Stimulated activated memory B cell treated with anti-CD40 and anti-IgM and Interleukin-4, amounts not matched to agents 10 μg/mL and 1 μg/mL and 100 μg/mL, for 72 hours (primary cell): ENCODE measurements at places on chromosomes 3 and 15.

- H3K36me3 ChIP-seq = no peaks in the 10 kb centered on the region
- H3K4me3 ChIP-seq = no peak overlapping the region
- H3K27me3 ChIP-seq = no peaks in the 10 kb centered on the region
- no peak overlapping the region for H3K27ac ChIP-seq
- no peak for ATAC-seq
These were observed 1122.2 kb downstream of the TBL1XR1 start for GRCh38 chr3:176075046-176075445.

GRCh38 chr3:9064850-9065249, 101.6 kb upstream of the RAD18 start:
- no peak for ATAC-seq
- peaks cover 4% of the 10 kb centered on the region for H3K4me1 ChIP-seq
- peaks cover 38% of the 10 kb centered on the region for H3K27me3 ChIP-seq
- no peak overlapping the region for H3K27ac ChIP-seq
- no peak overlapping the region for H3K4me3 ChIP-seq

DNA sequence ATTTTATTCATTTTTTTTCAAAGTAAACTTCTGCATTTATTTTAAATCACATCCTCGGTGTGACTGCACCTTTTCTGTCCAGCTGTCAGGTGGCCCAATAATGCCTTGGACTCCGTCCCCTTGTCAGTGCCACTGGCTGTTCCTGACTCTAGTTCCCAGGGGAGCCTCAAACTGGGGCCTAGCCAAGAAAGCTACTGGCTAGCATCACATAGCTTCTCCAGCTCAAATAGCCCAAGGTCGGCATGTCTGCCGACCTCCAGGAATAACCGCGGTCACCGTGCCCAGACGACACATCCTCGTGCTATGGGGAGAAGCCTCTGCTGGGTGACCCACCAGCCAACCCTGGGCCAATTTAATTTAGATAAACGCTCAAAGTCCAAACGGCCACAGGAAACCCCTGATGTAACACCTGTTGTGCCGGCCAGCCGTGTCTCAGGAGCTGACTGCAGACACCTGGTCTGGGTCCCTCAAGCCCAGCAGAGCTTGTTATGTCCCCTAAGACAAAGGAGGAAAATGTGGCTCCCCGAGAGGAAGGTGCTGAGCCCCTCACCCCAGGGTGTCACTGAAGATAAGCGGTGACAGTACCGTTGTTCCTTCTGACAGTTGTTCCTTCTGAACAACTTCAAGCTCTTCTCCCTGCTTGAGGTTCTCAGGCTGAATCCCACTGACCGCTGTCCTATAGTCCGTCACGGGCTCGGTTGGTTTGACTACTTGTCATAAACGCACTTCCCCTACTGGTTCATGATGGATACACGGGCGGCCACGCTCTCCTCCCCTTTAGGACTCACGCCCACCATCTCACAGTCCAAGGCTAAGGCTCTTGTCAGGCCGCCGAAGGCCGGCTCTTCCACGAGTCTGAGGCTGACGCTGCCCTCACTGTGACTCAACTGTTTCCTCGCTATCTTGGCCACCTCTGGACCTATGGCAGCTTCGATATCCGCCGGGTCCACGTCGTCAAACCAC, 126.2 kb downstream of the KLF13 start:
- no peaks in the 10 kb centered on the region for H3K27me3 ChIP-seq
- H3K4me1 ChIP-seq = peaks cover 23% of the 10 kb centered on the region
- H3K4me3 ChIP-seq = no peak overlapping the region
- H3K27ac ChIP-seq = peak overlapping the region; percentile 2
- peaks cover 8% of the 10 kb centered on the region for H3K36me3 ChIP-seq

DNA sequence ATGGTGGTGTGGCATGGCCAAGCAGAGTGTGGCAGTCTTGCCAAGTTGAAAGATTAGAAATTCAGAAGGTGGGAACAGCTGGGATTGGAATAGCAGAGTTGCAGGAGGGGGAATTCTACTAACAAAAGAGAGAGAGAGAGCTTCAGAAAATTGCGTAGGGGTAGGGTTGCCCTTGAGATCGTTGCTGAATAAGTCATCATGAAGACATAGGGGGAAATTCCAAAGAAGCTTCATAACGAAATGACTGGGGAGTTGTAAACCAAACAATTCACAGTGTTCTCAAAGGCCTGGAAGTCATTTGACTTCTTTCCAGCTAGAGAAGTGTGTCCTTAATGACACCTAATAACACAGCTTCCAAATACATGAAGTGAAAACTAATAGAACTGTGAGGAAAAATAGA, 26.3 kb upstream of the TIPARP start:
- no peaks in the 10 kb centered on the region for H3K27me3 ChIP-seq
- no peak overlapping the region for H3K27ac ChIP-seq
- no peak overlapping the region for H3K4me3 ChIP-seq
- H3K4me1 ChIP-seq = peaks cover 16% of the 10 kb centered on the region
- H3K36me3 ChIP-seq = no peaks in the 10 kb centered on the region
- ATAC-seq = no peak

GRCh38 chr3:49908373-49909199, 4.9 kb upstream of the MST1R start:
- H3K27me3 ChIP-seq = no peaks in the 10 kb centered on the region
- no peak overlapping the region for H3K4me3 ChIP-seq
- no peak overlapping the region for H3K27ac ChIP-seq
- peaks cover 27% of the 10 kb centered on the region for H3K4me1 ChIP-seq

- H3K36me3 ChIP-seq = no peaks in the 10 kb centered on the region
- H3K4me1 ChIP-seq = no peaks in the 10 kb centered on the region
- H3K27ac ChIP-seq = no peak overlapping the region
- H3K27me3 ChIP-seq = no peaks in the 10 kb centered on the region
These were observed 125.2 kb downstream of the CNTN3 start for GRCh38 chr3:74489050-74489792.

GRCh38 chr3:73216310-73216709, 154.9 kb downstream of the EBLN2 start:
- ATAC-seq = no peak
- H3K36me3 ChIP-seq = no peaks in the 10 kb centered on the region
- H3K27me3 ChIP-seq = peaks cover 11% of the 10 kb centered on the region
- no peaks in the 10 kb centered on the region for H3K4me1 ChIP-seq
- no peak overlapping the region for H3K27ac ChIP-seq
- no peak overlapping the region for H3K4me3 ChIP-seq

- H3K4me1 ChIP-seq = peaks cover 5% of the 10 kb centered on the region
- H3K27ac ChIP-seq = no peak overlapping the region
- H3K36me3 ChIP-seq = no peaks in the 10 kb centered on the region
- ATAC-seq = no peak
These were observed 186.2 kb downstream of the GOLGA6L6 start for GRCh38 chr15:20355256-20355868.

- H3K36me3 ChIP-seq = no peaks in the 10 kb centered on the region
- no peaks in the 10 kb centered on the region for H3K4me1 ChIP-seq
- no peak for ATAC-seq
- H3K27ac ChIP-seq = no peak overlapping the region
- peaks cover 22% of the 10 kb centered on the region for H3K27me3 ChIP-seq
These were observed 149.1 kb upstream of the SPRED1 start for GRCh38 chr15:38103564-38103963.

- peak; percentile 72 for ATAC-seq
- H3K4me1 ChIP-seq = peaks cover 21% of the 10 kb centered on the region
- H3K36me3 ChIP-seq = no peaks in the 10 kb centered on the region
- no peak overlapping the region for H3K4me3 ChIP-seq
These were observed 38.5 kb downstream of the EPHB1 start for GRCh38 chr3:134833453-134834163.

DNA sequence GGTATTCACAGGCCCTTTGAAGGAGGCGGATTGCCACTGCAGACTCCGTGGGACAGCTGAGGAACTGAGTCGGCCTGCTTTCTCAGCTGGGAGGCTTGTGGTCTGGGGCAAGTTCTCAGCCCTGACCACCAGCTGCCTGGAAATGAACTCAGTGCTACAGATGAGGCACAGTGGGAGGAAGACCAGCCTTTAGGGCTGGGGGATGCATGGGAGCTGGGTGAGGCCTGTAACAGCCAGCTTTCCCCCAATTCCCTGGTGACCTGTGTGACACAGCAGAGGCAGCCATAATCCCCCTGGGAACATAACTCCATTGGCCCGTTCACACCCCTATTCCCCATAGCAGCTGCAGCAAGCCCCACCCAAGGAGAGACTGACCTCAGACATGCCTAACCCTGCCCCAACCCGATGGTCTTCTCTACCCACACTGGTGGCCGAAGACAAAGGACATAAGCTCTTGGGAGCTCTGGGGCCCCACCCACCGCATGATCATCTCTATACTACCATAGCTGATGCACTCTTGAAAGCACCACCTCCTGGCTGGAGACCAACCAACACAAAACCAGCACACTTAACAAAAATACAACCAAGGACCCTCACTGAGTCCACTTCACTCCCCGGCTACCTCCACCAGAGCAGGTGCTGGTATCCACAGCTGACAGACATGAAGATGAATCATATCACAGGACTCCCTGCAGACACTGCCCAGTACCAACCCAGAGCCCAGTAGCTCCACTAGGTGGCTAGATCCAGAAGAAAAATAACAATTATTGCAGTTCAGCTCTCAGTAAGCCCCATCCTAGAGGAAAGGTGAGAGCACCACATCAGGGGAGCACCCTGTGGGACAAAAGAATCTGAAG, 24.9 kb downstream of the ZMAT3 start:
- H3K4me3 ChIP-seq = peak overlapping the region; percentile 74
- peak overlapping the region; percentile 87 for H3K27ac ChIP-seq
- no peaks in the 10 kb centered on the region for H3K27me3 ChIP-seq
- ATAC-seq = peak; percentile 95
- H3K4me1 ChIP-seq = peaks cover 57% of the 10 kb centered on the region

DNA sequence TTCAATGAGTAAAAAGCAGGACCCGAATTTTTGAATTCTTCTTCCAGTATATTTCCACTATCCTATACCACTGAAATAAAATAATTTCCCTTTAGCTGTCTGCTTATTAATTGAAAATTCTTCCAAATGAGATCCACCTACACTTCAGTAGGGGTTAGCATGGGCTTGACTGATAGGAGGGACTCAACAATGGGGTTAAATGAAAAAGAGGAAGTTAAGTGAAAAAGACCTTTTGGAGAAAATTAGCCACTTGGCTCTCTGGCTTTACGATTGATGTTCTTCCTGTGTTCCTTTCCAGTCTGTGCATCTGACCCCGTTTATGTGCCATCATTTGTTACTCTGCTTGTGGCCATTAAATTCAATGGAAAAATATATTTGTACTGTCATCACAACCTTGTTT, 54.0 kb upstream of the GCNT3 start:
- no peak overlapping the region for H3K27ac ChIP-seq
- no peak overlapping the region for H3K4me3 ChIP-seq
- H3K4me1 ChIP-seq = peaks cover 2% of the 10 kb centered on the region
- no peaks in the 10 kb centered on the region for H3K27me3 ChIP-seq
- H3K36me3 ChIP-seq = no peaks in the 10 kb centered on the region

- H3K4me3 ChIP-seq = no peak overlapping the region
- H3K27me3 ChIP-seq = peaks cover 19% of the 10 kb centered on the region
- no peaks in the 10 kb centered on the region for H3K4me1 ChIP-seq
- H3K36me3 ChIP-seq = no peaks in the 10 kb centered on the region
- ATAC-seq = no peak
These were observed 53.4 kb downstream of the DUT start for GRCh38 chr15:48384616-48385015.

- no peaks in the 10 kb centered on the region for H3K36me3 ChIP-seq
- H3K27me3 ChIP-seq = peaks cover 52% of the 10 kb centered on the region
- no peak overlapping the region for H3K27ac ChIP-seq
- ATAC-seq = no peak
These were observed 33.5 kb downstream of the PRR23E start for GRCh38 chr3:127226457-127226856.

- no peaks in the 10 kb centered on the region for H3K4me1 ChIP-seq
- H3K27me3 ChIP-seq = no peaks in the 10 kb centered on the region
- H3K36me3 ChIP-seq = no peaks in the 10 kb centered on the region
- H3K27ac ChIP-seq = no peak overlapping the region
- no peak overlapping the region for H3K4me3 ChIP-seq
- ATAC-seq = no peak
These were observed 256.0 kb upstream of the STAC start for GRCh38 chr3:36124118-36124796.

- no peak for ATAC-seq
- H3K27me3 ChIP-seq = no peaks in the 10 kb centered on the region
- H3K27ac ChIP-seq = no peak overlapping the region
These were observed 54.5 kb upstream of the SAMMSON start for GRCh38 chr3:69944931-69945493.

DNA sequence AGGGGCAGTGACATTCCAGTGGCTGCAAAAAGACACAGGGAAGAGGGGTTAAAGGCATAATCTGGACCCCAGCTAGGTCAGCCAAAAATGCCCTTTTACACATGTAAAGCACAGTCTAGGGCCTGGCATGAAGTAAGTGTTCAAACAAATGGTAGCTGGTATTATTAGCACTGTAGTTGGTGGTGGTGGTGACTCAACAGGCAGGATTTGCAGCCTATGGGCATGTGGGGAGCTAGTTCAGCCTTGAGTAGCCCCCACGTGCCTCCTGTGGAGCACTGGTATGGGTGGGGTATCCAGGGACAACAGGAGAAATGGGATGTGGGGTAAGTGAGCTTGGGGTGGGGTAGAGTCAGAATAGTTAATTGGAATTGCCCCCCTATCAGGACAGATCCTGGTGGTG, 27.6 kb downstream of the DNASE1L3 start:
- H3K4me3 ChIP-seq = no peak overlapping the region
- H3K27ac ChIP-seq = no peak overlapping the region
- H3K27me3 ChIP-seq = no peaks in the 10 kb centered on the region
- ATAC-seq = no peak
- H3K4me1 ChIP-seq = peaks cover 24% of the 10 kb centered on the region

DNA sequence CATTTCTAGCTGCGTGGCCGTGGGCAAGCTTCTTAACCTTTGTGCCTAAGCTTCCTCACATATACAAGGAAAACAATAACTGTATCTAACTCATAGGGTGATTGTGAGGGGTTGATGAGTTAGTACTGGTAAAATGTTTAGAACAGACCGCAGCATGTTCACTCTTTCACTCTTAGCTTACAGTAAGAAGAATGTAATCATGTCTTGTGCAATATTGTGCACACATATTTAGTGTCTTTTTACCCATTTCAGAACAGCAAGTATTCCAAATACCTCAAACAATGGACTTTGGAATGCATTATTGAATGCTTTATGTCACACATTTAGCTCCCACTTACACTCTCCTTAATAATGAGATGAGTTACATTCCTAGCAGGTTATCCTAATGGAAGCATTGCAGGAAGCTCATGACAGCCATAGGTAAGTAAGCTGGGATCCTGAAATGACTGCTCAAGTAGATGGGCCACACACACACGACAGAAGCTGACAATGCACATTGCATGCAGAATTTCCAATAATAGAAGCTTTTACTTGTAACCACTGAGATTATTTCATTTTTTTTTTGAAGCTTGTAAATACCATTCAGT, 468.9 kb upstream of the WNT5A start:
- H3K27me3 ChIP-seq = no peaks in the 10 kb centered on the region
- H3K4me1 ChIP-seq = no peaks in the 10 kb centered on the region
- H3K36me3 ChIP-seq = no peaks in the 10 kb centered on the region
- no peak for ATAC-seq
- H3K4me3 ChIP-seq = no peak overlapping the region
- no peak overlapping the region for H3K27ac ChIP-seq
